ENCODE measurements at places on chromosomes 5 and 9.

- DNase-seq = no peak
Observed at GRCh38 chr9:113594484-113595299, 131.2 kb downstream of the RGS3 start.

- DNase-seq = no peak
Observed at GRCh38 chr9:109109967-109110328, 9.8 kb downstream of the TMEM245 start.

DNA sequence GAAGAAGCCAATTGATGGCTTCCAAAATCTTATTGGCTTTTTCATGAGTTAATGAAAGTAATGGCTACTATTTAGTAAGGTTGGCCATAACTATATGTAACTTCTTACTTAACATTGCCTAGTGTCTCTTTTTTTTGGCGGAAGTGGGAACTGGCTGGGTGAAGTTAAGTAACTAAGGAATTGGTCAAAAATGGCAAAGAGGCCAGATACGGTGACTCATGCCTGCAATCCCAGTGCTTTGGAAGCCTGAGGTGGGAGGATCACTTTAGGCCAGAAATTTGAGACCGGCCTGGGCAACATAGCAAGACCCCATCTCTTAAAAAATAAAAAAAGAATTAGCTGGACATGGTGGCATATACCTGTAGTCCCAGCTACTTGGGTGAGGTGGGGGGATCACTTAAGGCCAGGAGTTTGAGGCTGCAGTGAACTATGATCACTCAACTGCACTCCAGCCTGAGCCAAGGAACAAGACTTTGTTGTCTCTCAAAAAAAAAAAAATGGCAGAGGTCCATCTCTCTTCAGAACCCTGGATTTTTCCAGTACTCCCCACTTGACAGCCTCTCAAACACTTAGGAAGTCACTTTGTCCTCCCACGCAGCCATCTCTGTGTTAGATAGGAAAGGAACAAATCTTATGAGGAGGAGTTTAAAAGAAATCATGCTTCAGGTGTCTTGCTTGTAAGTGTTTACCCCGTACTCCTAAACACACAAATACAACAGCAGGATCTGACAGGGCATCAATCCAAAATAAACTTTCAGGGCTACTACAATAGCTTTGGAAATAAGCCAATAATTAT is 75.7 kb downstream of the TEK start:
- DNase-seq = no peak

DNA sequence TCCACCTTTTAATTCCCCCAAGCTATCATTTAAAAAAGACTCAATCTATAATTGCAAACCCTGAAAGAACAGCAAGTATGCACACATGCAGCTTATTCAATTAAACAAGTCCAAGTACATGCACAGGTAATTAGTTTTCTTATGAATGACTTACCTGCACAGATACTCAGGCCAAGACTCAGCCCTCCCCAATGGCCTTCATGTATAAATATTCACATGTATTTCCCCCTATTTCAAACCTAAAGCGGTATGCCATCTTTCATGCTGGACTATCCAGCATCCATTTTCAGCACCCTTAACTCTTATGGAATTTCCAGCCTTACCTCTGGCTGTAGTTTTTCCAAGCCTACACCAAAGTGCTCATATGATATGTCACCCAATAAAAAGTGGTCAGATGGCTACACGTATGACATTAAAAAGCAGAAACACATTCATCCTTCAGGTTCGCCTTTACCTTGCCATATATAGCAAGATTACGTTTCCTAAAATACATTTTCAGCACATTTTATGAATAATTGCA is 205.5 kb downstream of the MEF2C start:
- DNase-seq = no peak
